ENCODE measurements at places on chromosomes 4 and X. TPM values are rescaled to one million over a fixed set of nuclear protein-coding genes. Genes with fewer than 3 reads are reported as not detected.

ITM2A gene
- total RNA-seq: 138 TPM

FDCSP gene
- not detected for total RNA-seq

FAM47A gene
- total RNA-seq: not detected

EREG gene
- total RNA-seq: not detected

CTPS2 gene
- 7.7 TPM for total RNA-seq

PDE6B gene
- 13.3 TPM for total RNA-seq

GAGE12H gene
- not detected for total RNA-seq

CLDN24 gene
- total RNA-seq: not detected

All from activated T-helper 2 cell treated with anti-CD3 and anti-CD28 coated beads, Interferon-gamma antibody, Interleukin-2, Interleukin-4, amounts not matched to agents 10 μg/mL and 5 μg/mL and 100 μg/mL, durations not matched to agents 14 hours and 24 hours and 36 hours (primary cell).